T-helper 22 cell (primary cell): ENCODE measurements at places on chromosomes 3 and 15.
A peak's percentile ranks its signal among the peaks of the same experiment; 100 is the strongest.

- no peak for DNase-seq
Measured at GRCh38 chr3:18185624-18186023, 239.5 kb downstream of the SATB1 start.

DNA sequence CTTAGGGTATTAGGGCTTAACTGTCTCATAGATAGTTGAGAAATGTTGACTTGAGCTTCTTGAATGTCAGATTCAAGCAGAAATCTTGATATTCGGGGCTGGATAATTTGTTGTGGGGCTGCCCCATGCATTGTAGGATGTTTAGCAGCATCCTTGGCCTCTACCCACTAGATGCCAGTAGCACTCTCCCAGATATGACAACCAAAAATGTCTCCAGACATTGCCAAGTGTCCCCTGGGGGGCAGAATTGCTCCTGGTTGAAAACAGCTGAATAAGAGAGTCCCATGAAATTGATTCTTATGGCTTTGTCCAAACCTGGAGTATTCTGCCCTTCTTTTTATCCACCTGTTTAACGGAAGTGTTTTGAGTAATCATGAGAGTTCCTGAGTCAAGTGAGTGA, 15.9 kb upstream of the LCMT2 start:
- no peak for DNase-seq

DNA sequence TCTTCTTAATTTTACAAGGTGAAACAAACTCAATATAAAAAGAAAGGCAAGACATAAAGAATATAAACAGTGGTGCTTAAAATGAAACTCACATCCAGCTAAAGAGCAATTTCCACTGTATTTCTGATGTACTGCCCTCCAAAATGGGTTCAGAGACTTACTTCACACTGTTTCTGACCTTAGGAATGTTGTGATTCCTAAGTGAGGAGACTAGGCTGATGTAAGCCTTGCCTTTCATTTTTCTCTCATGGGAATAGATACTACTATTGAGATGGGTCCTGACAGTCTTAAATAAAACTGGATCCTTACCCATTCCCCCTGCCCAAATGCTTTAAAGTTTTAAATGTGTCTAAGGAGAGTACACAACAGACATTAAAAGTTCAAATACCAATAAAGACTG, 86.9 kb downstream of the CBLB start:
- no peak for DNase-seq

DNA sequence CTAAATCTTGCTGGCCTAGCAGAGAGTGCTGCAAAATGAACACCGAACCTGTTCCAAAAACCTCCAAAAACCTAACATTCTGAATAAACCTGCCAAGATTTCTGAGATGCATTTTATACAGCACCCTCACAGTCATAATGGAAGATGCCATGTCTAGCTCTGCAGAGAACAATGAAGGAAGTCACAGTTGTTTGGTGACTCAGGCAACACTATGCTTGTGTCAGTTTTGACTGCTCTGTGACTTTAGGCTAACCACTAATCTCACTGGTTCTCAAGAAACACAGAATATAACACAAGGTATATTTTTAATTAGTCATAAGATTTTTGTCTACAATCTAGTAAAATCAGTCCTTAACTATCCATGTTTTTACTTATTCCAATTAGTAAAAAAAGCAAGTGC, 606.6 kb downstream of the TBL1XR1 start:
- DNase-seq = no peak

GRCh38 chr3:25817107-25817506, 27.2 kb downstream of the OXSM start:
- no peak for DNase-seq

GRCh38 chr3:65402597-65402996, 636.1 kb downstream of the MAGI1 start:
- DNase-seq = no peak

DNA sequence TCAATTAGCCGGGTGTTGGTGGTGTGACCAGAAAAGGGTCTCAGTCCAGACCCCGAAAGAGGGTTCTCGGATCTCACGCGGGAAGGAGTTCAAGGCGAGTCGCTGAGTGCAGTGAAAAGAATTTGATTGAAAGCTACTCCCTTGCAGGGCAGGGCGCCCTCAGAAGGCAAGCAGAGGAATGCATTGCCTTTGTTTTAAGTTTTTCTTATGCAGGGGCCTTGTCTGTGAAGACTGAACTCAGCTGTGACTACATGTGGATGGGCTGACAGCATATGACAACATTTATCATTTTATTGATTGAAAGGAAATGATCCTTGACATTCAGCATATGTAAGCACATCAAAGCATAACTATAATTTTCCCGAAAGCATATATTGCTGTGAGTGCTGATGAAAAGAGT, 11.8 kb downstream of the CPN2 start:
- DNase-seq = no peak

- DNase-seq = no peak
Measured at GRCh38 chr15:80331886-80332406, 72.2 kb upstream of the ARNT2 start.

GRCh38 chr3:195543500-195544229, 540 bp upstream of the PPP1R2 start:
- DNase-seq = no peak

GRCh38 chr15:62416526-62416925, 251.4 kb upstream of the C2CD4B start:
- DNase-seq = no peak

GRCh38 chr3:125957674-125958510, 11.1 kb upstream of the ROPN1B start:
- DNase-seq = no peak

DNA sequence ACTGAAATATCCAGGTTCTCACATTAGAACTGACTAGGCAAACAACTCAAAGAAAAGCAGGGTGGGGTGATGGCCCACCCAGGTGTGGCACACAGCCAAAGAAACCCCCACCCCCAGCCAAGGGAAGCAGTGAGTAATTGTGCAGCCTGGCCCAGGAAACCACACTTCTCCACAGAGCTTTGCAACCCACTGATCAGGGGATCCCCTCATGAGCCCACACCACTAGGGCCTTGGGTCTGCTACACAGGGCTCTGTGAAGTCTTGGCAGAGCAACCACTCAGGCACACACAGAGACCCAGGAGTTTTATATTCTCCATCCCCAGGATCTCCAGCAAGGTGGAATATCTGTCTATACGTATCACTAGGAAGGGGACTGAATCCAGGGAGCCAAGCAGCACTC, 22.2 kb upstream of the TRIM42 start:
- DNase-seq = no peak

- DNase-seq = no peak
Measured at GRCh38 chr15:83472151-83472550, 25.0 kb downstream of the SH3GL3 start.

DNA sequence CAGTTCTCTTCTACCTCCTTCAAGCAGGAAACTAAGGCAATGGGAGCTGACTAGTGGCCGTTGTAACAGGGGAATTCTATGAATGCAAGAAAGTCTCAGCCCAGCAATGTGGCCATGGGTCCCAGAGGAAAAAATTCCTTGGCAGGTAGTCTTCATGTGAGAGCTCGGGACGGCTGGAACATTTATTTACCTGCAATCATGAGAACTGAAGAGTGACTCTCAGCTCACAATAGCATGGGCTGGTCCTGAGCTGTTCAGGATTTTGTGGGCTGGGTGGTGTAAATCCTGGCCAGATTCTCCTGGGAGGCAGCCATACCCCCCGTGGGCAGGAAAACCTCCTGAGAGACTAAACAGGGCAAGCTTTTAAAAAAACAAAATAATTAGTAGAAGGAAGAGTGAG, 330.3 kb upstream of the CTNNB1 start:
- no peak for DNase-seq

DNA sequence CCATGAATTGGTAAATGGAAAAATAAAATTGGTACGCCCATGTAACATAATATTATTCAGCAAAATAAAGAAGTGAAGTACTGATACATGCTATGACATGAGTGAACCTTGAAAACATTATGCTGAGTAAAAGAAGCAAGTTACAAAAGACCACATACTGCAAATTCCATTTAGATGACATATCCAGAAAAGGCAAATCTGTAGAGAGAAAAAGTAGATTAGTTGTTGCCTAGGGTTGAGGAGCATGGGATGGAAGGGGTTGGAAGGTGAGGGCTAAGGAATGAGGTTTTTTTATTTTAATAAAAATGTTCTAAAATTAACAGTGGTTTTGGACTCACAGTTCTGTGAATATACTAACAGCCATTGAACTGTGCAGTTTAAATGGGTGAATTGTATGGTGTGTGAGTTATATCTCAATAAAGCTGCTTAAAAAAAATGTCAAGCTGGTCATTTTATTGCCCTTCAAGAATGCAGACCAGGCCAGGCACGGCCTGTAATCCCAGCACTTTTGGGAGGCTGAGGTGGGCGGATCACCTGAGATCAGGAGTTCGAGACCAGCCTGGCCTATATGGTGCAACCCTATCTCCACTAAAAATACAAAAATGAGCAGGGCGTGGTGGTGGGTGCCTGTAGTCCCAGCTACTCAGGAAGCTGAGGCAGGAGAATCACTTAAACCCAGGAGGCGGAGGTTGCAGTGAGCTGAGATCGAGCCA, 8.1 kb upstream of the DLG1 start:
- DNase-seq = no peak

- DNase-seq = no peak
Measured at GRCh38 chr3:138440596-138440995, 6.2 kb downstream of the ESYT3 start.

DNA sequence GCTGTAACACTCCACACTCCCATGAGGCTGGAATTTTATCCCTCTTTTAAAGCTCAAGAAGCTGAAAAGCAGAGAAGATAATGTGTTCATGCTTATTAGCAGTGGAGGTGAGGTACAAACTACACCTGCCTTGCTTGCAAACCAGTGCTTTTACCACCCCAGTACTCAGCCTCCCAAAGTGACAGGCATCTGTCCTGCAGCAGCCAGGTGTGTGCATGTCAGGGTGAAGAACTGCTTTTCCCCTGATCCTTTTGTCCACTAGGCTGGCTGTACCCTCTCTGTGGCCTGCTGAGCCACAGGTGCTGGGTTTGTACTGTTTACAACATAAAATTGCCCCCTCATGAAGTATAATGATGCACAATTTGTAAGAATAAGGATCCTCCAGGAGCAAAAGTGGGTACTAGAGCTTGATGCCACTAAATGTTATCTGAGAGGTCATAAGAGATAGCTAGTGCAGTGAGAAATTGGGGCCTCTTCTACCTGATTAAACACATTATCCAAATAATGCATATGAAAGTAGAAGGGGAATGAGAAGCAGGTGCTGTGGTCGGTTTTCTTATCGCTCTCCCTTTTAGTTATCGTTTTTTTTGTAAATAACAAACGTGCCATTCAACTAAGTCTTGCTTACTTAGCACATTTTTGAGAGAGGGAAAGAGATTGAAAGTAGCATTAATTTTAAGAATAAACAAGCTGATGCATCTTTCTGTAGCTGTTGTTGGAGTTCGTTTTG, 39.2 kb upstream of the GADL1 start:
- DNase-seq = no peak

DNA sequence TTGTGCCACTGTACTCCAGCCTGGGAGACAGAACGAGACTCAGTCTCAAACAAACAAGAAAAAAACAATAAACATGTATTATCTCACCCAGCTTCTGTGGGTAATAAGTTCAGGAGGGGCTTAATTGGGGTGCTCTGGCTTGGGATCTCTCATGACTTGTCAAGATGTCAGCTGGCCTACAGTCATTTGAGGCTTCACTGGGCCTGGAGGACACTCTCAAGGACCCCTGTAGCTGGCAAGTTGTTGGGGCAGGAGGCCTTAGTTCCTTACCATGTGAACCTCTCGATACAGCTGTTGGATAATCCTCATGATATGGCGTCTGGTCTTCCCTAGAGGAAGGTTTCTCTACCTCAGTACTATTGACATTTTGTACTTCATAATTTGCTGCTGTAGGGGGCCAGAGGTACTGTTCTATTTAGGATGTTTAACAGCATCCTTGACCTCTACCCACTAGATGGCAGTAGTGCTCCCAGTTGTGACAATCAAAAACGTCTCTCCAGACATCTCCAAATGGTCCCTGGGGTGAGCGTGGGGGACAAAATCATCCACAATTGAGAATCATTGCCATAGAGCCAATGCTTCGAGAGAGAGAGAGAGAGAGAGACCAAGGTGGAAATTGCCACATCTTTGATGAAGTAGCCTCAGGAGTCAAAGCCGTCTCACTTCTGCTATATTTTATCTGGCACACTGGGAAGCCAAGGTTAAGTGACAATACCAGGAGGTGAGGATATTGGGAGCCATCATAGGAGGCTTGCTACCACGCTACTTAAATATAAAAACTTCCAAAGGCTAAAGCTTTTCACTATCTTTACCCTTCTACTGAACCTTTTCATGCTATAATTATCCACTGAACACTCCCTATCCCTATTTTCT, 23.9 kb upstream of the SLTM start:
- DNase-seq = peak; percentile 25

GRCh38 chr3:168162172-168162571, 66.4 kb upstream of the GOLIM4 start:
- no peak for DNase-seq

DNA sequence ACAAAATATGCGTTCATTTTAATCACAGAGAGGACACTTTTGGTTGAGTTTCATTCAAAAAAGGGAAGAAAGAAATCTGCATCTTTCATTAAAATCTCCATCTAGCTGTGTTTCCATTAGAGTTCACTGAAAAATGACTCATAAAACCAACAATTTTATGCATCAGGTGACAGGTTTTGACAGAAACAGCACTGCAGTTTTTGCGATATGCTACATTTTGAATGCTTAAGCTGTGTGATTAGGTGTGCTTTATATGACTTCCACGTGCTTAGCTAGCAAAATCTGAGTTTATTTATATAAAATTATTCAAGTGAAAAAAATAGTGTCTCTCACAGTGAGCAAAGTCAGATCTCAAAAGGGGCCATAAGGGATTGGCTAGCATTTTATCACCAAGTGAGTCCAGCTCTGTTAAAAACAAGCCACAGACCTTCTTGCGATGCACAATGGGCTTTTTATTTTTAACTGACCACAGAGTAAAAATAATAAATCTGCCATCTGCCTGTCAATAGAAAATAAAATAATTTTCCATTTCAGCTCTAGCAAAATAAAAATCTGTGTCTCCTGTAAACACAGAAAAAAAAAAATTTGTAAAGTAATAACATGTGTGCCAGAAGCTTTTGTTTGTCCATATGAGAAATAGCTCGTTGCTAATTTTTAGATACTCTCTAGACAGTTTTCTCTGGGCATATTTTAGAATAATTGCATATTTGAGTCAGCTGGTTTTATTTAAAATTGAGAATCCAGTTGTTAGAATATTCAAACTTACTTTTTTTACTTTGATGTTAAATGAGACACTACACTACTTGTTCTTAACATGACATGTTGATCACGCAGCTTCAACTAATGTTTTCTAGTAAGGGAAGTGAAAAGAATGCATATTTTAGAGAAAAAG, 409.8 kb downstream of the ROBO2 start:
- DNase-seq = no peak

- DNase-seq = no peak
Measured at GRCh38 chr3:114789803-114790202, 357.3 kb downstream of the ZBTB20 start.

GRCh38 chr3:190718097-190718496, 144.4 kb downstream of the GMNC start:
- DNase-seq = no peak

- no peak for DNase-seq
Measured at GRCh38 chr3:8769088-8769822, at the start of gene OXTR. TSS of gene OXTR (minus strand) at chr3:8769613. CDS start at chr3:8768187, 1,426 bp downstream.

DNA sequence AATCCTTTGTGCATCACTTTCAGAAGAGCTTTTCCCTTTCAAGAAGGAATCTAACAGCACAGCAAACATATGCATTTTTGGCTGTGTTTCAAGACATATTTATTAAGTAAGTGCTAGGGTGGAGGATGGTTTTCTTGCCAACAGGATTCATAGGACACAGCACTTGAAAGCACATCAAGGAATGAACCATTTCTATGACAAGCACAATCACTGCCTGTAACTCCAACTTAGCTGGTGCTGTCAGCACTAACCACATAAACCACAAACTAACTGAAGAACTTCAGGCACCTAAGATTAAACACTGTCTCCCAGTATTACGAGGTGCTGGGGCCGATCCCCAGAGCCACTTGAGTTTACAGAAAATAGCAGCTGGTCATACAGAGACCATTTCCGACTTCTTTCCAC, 35.4 kb upstream of the SPRED1 start:
- no peak for DNase-seq
